ENCODE measurements at places on chromosomes 6 and 20.

GRCh38 chr20:8433291-8433690 is 301.2 kb downstream of the PLCB1 start:
- ATAC-seq: no peak

- ATAC-seq: no peak
Measured at GRCh38 chr20:62472941-62473585, 2.7 kb downstream of the GATA5 start.

- ATAC-seq: no peak
Measured at GRCh38 chr6:73798592-73798991, 102.6 kb downstream of the CD109 start.

GRCh38 chr6:137136065-137136464 is 37.4 kb downstream of the IL22RA2 start:
- no peak for ATAC-seq

DNA sequence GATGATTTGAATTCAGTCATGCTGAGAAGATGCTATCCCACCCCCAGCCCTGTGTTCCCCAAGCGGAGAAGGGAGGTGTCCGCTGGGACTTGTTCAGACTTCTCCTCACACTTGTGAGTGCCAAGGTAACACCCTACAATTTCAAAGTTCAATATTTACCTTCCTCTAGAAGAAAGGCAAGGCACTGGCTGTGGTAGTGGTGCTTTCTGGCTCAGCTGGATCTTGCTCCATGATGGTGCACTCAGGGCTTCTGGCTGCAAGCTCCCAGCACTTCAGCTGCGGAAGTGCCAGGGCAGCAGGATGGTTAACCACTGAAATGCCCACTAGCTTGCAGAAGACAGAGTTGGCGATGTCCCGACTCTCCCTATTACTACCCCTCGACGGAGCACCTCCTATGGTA is 135.4 kb downstream of the MTFR2 start:
- no peak for ATAC-seq

DNA sequence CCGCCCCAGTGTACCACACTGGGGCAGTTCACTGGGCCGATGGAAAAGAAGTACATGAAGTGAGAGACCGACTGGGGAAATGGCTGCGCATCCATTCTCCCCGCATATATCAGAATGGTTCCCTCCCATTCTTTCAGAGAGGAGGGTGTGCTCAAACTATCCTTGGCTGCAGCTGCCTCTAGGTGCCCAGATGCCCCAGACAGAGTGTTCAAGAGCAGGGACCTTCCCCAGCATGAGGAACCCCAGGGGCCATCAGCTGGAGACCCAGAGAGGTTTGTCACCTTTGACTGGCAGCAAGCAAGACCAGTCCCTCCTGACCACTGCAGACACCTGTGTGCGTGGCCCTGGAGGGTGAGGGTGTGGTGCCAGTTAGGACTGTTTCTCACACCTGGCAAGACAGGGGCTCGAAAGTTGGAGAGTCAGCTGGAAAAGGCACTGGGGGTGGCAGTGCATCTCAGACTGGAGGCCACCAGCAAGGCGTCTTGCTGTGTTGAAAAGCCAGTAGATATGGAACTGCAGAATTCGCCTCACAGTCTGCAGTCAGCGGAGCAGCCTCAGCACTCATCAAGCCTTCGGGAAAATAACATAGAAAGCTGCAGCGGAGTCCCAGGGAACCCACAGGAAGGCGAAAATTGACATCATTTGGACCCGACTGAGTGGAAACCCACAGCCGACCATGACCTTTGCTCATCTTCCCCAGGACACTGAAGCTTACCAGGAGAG is 76.7 kb downstream of the GPR6 start:
- no peak for ATAC-seq

DNA sequence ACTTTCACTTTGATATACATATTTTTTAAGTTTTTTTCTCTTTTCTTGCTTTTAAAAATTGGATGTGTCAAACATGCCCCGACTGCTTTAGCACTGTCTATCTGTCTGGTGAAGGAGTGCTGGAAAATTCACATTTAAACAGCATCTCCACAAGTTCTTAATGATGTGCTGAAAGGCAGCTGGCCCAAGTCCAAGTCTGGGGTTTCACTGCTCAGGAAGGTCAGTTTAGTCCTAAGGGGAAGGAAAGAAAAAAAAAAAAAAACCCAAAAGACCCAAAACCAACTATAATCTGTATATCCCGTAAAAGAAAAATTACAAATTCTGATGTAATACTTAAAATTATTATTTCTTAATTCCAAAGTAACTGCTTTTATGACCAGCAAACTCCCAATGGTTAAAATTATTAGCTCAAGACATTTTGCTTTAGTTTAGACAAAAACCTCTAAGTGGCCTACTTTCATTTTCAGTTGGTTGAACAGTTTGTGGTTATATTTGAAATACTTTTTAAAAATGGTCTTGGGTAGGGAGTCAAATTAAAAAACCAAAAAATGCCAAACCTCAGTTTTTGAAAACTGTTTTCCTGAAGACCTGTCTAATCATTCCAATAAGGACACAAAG is 79.5 kb upstream of the PREP start:
- ATAC-seq: no peak

DNA sequence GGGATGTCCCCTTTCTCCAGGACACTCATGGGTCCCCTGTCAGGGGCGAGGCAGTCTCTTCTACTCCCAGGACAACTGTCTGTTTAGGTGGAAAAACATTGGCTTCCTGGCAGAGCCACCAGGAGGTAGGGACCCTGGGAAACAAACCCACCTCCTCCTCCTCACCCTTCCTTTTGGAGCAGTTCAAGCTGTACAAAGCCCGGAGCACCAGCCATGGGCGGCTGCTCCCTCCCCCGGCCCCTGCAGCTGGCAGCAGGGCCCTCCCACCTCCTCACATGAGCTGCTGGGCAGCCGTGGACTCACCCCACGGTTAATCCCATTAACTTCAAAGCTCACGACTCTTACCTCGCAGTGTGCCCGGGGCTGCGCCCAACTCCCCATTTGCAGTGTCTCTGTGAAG is 48.6 kb downstream of the CDH4 start:
- no peak for ATAC-seq

- no peak for ATAC-seq
Measured at GRCh38 chr20:32153156-32153665, 43.7 kb downstream of the TM9SF4 start.

DNA sequence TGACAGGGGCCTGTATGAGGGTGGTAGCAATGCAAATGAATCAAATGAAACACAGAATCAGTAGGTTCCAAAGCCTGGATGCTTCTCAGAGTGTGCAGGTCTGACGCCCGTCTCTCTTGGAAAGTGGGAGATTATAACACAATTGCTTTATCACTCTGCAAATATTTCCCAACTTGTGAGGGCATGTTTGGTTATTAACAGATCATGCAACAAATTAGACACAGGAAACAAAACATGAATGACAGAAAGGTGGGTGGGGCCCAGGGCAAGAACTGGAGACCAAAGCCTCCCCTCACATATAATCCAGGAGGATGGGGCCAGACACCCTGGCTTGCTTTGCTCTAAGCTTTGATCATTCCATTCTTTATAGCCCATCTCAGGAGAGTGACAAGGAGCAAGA is 108.6 kb upstream of the MRPS10 start:
- ATAC-seq: no peak

GRCh38 chr20:64056889-64057627 is 5.9 kb upstream of the TCEA2 start:
- ATAC-seq: no peak

DNA sequence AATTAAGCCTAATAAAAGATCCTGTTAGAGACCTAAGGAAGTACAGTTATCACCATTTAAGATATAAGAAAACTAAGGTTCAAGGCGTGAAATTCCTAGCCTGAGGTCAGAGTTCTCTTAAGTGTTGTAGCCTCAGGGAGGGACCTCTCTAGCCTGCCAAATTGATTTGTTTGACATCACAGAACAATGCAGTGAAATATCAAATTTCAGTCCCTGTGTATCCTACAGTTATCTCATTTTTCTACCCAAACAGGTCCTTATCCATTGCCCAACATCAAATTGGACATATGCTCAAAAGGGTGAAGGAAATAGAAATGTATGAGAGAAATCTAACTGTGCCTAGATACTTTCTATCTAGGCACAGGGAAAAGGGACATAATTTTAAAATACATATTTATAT is 63.0 kb downstream of the NCOA7 start:
- ATAC-seq: no peak

DNA sequence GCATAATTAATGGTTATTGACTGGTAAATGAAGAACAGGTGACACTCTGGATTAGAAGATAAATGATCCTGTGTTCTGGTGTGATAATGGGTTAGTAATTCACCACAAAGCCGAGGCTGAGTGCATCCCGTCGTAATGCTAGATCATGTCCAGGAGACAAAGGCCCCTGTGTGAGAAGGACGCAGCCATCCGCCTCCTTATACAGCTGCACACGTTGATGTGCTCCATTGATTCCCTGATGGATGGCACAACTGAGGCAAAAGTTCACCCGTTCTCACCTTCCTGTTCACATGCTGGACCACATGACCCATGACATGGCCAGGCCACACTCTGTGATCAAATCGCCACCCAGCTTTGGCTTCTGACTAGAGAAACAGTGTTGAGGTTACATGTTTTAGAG is 136.1 kb downstream of the FOXC1 start:
- ATAC-seq: no peak

DNA sequence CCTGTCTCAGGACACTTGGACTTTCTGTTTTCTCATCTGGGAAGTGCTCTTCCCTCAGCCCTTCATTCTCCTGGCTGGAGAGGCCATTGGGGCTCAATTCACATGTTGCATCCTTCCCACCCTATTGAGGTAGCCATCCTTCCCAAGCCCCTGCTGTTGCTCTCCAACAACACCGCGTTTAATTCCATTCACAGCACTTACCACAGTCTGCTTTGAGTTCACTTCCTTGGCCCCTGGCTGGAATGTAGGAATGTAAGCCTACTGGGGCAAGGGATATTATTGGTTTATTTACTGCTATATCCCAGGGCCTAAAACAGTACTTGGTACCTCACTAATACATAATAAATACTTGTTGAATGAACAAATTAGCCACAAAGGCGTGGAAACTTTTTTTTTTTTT is 6.7 kb upstream of the GFOD1 start:
- no peak for ATAC-seq

GRCh38 chr6:112065426-112065986 is 11.6 kb downstream of the CCN6 start:
- ATAC-seq: no peak

GRCh38 chr6:98941319-98941718 is 6.4 kb downstream of the FBXL4 start:
- no peak for ATAC-seq

DNA sequence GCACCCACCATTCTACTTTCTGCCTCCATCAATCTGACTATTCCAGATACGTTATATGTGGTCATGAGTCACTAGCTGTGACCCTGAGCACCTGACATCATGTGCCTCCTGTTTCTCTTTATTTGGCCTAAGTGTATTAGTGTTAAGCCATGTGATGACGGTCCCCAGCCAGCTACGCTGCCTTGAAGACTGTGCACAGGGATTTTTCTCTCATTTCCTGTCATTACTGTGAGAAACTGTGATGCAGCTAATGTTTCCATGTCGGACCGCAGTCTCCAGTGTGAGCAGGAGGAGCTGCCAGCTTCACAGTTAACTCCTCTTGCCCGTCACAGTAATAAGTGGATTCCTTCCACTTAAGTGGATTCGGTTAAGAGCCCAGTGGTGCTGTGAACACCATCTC is 9.9 kb upstream of the SPATS1 start:
- no peak for ATAC-seq

- no peak for ATAC-seq
Measured at GRCh38 chr6:169035385-169036240, 218.0 kb downstream of the THBS2 start.

- ATAC-seq: no peak
Measured at GRCh38 chr6:103983860-103984259, 875.9 kb downstream of the HACE1 start.

- no peak for ATAC-seq
Measured at GRCh38 chr6:32175322-32175710, 568 bp downstream of the AGPAT1 start.

Measured in activated CD4-positive, CD25-positive, alpha-beta regulatory T cell treated with anti-CD3 and anti-CD28 coated beads, Interleukin-2, amount 50 U/mL, for 24 hours (primary cell).